ENCODE measurements at places on chromosomes 16 and 17. TPM values are rescaled to one million over a fixed set of nuclear protein-coding genes. Genes with fewer than 3 reads are reported as not detected.

- H3K27ac ChIP-seq: no peak overlapping the region
- H3K36me3 ChIP-seq: no peaks in the 10 kb centered on the region
- peaks cover 35% of the 10 kb centered on the region for H3K27me3 ChIP-seq
- DNase-seq: no peak
Measured at GRCh38 chr16:89198417-89199240, 1.7 kb downstream of the SLC22A31 start.

GRCh38 chr17:30093463-30094147, 23.0 kb upstream of the NSRP1 start:
- no peak overlapping the region for H3K4me3 ChIP-seq
- H3K27ac ChIP-seq: no peak overlapping the region
- DNase-seq: peak; percentile 58
- H3K27me3 ChIP-seq: no peaks in the 10 kb centered on the region
- H3K36me3 ChIP-seq: no peaks in the 10 kb centered on the region

The NPIPB8 gene
- total RNA-seq: not detected

GRCh38 chr16:2043667-2044451, 3.8 kb downstream of the NTHL1 start:
- peaks cover 34% of the 10 kb centered on the region for H3K4me1 ChIP-seq
- no peak overlapping the region for H3K4me3 ChIP-seq
- no peaks in the 10 kb centered on the region for H3K27me3 ChIP-seq

The CCDC144A gene
- total RNA-seq: 1.4 TPM

DNA sequence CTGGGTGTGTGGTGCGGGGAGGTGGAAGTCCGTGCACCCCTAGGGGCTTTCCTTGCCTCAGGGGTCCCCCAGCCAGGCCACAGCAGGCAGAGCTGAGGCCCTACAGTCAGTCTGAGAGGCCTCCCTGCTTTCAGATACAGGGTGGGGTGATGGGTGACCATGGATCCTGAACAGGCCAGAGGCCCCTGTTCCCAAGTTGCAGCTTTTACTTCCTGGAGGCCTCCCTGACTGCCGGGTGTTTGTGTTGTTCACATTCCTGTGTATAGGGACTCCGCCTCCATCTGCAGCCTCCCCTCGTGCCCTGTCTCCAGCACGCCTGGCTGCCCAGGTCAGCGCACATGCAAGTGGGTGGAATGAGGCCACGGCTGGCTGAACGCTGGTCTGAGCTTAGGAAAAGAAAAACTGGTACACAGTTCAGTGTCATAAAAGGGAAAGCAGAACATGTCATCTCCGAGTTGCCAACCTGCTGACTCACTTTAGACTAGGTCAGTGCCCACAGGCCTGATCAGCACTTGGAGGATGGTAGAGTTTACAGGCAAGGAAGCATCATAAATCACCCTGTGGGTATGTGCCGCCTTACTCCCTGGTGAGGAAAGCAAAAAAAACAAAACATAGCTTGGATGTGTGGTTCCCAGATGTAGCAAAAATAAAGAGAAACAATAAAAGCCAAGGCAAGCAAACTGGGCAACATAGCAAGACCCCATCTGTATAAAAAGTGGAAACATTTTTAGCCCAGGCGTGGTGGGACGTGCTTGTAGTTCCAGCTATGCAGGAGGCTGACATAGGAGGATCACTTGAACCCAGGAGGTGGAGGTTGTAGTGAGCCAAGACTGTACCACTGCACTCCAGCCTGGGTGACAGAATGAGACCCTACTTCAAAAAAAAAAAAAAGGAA, 6.2 kb upstream of the SLC7A6 start:
- peak; percentile 38 for DNase-seq
- no peak overlapping the region for H3K4me3 ChIP-seq
- peaks cover 19% of the 10 kb centered on the region for H3K36me3 ChIP-seq
- H3K27ac ChIP-seq: peak overlapping the region; percentile 68
- H3K27me3 ChIP-seq: no peaks in the 10 kb centered on the region

Data from IMR-90 (cell line).